Muscle of leg (tissue), 16 donors: ENCODE measurements at places on chromosomes 2 and 18.
A peak's percentile ranks its signal among the peaks of the same experiment; 100 is the strongest.

- DNase-seq = no peak
These were observed 381.8 kb upstream of the NRXN1 start for GRCh38 chr2:51413726-51414125.

DNA sequence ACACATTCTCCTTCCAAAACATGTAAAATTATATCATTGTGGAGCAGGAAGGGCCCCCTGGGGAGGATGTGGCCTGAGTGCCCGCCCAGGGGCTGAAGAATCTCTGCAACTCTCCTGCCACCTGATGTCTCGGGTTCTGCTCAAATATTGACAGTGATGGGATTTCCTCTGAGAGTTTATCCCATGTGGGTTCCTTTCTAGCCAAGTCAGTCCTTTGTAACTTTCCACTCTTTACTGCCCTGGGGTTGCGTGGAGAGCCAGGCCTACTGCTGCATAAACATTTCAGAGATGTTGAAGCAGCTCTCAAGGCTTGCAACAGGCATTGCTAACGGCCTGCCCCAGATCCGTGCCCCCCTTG is 4.0 kb upstream of the RAB17 start:
- no peak for DNase-seq

GRCh38 chr2:133660510-133660909 is 92.2 kb upstream of the NCKAP5 start:
- DNase-seq = peak; percentile 57

- DNase-seq = no peak
These were observed 392.4 kb downstream of the TNS1 start for GRCh38 chr2:217610401-217610814.

DNA sequence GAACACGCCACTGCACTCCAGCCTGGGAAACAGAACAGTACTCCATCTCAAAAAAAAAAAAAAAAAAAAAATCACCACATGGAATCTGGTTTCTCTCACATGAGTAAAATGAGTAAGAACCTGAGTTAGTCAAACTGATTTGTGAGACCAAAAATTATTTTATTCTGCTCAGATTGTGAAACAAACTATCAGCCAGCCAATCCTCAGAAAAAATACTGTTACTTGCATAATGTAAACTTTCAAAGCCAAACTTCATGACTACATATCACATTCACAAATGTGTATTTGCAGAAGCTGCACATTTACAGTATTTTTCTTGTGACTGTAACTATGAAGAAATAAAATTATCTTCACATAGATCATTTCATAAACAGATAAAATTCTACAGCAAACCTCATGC is 23.2 kb downstream of the SUMO1 start:
- DNase-seq = no peak

GRCh38 chr2:131153529-131153928 is 48.4 kb downstream of the PLEKHB2 start:
- no peak for DNase-seq

DNA sequence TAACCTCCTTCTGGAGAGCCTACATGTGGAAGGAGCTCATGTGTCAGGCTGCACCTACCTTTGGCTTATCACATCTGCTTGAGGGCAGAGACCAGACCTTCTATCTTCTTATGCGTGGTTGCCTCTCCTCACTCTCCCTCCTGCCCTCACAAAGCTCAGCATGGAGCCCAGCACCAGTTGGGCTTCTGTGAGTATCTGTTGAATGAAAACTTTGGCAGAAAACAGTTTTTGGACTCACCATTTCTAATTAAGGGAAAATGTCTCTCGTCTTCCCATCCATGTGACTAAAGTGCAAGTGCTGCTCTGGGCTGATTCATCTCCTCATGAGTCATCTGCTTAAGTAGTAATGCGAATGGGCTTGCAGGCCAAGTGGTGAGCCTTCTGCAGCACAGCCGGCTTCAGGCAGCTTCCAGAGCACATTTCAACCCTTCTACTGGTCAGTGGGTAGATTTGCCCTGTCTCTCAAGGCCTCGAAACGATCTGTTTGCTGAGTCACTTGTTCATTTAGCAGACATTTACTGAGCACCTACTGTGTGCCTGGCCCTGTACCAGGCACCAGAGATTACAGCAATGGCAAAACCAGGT is 102.6 kb downstream of the VSNL1 start:
- peak; percentile 63 for DNase-seq

GRCh38 chr2:6381326-6381725 is 484.4 kb downstream of the CMPK2 start:
- peak; percentile 50 for DNase-seq

- no peak for DNase-seq
These were observed 65.8 kb downstream of the THNSL2 start for GRCh38 chr2:88235987-88236386.

GRCh38 chr2:29397039-29397438 is 281.8 kb downstream of the CLIP4 start:
- no peak for DNase-seq

DNA sequence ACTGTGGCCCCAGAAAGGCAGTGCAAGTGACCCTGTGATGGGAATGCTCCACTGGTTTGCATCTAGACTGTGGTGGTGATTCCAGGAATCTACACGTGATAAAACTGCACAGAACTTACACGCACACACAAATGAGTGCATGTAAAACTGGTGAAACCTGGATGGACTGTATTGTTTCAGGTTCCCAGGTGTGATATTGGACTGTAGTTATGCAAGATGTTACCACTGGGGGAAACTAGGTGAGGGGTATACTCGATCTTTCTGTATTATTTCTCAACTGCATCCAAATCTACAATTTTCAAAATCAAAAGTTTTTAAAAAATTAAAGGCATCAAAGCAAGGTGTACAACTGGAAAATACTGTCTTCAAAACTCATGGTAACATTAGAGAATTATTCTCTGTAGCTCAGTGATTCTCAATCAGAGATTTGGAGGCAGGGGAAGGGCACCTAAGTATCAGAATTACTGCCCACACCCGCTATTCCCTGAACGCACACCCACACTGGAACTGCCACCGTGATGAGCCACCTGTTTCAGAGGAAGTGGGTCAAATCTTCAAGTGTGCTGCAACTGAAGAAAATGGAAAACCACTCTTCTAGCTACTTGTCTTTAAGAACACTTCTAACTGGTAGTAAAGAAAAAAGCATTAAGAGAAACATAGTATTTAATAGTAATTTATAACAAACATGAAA is 26.7 kb downstream of the PTPN2 start:
- DNase-seq = no peak

- DNase-seq = peak; percentile 92
These were observed 144.3 kb upstream of the PELI1 start for GRCh38 chr2:64288321-64289193.

GRCh38 chr2:68319398-68320117 is at the start of gene CNRIP1:
TSS of gene CNRIP1 (minus strand) at chr2:68319949. CDS start at chr2:68319400, 549 bp downstream.
- peak; percentile 95 for DNase-seq

- no peak for DNase-seq
These were observed 21.7 kb downstream of the BIN1 start for GRCh38 chr2:127085317-127085681.

GRCh38 chr18:11995445-11996189 is 14.3 kb downstream of the IMPA2 start:
- DNase-seq = peak; percentile 86

DNA sequence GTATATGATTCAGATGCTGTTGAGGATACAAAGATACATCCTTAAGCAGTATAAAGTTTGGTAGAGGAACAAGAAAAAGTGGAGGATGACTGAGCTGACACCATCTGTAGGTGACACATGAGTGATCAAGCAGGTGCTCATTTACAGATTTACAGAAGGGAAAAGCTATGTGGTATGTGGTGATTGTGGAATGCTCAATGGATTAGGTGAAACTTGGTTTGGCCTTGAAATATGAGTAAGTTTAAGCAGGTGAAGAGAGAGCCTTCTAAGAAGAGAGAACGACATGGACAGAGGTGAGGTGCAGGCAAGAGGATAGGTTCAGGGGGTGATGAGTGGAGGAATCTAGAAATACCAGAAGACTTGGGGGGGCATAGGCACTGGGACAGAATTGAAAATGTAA is 5.9 kb downstream of the ASXL3 start:
- DNase-seq = no peak

- no peak for DNase-seq
These were observed 151.2 kb downstream of the PRPF40A start for GRCh38 chr2:152565884-152566727.

GRCh38 chr2:209389171-209389618 is 34.7 kb upstream of the MAP2 start:
- no peak for DNase-seq

- DNase-seq = no peak
These were observed 11.3 kb upstream of the SFXN5 start for GRCh38 chr2:73082523-73083410.

- DNase-seq = no peak
These were observed 631.0 kb downstream of the IRS1 start for GRCh38 chr2:226168496-226169160.
